GM12878 (cell line): ENCODE measurements at places on chromosomes 7 and 10. TPM values are rescaled to one million over a fixed set of nuclear protein-coding genes. Genes with fewer than 3 reads are reported as not detected.

OPN4 gene
- not detected in 2 replicates for total RNA-seq

DNA sequence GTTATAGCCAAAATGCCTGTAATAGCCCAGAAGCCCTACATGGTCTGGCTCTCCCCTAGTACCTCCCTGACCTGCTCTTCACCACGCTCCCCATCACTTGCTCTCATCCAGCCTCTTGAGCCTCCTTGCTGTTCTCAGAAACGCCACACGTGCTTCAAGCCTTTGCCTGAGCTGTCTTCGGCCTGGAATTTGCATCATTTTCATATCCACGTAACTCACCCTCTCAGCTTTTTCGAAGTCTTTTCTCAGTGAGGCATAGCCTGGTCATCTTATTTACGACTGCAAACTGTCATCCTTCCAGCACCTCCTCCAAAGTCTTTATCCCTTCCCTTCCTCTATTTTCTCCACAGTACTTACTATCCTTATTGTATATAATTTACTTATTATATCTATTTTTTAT, 151.0 kb upstream of the AHR start:
- no peak for DNase-seq
- H3K27me3 ChIP-seq: no peaks in the 10 kb centered on the region
- H3K4me1 ChIP-seq: peaks cover 12% of the 10 kb centered on the region
- no peaks in the 10 kb centered on the region for H3K36me3 ChIP-seq

DNA sequence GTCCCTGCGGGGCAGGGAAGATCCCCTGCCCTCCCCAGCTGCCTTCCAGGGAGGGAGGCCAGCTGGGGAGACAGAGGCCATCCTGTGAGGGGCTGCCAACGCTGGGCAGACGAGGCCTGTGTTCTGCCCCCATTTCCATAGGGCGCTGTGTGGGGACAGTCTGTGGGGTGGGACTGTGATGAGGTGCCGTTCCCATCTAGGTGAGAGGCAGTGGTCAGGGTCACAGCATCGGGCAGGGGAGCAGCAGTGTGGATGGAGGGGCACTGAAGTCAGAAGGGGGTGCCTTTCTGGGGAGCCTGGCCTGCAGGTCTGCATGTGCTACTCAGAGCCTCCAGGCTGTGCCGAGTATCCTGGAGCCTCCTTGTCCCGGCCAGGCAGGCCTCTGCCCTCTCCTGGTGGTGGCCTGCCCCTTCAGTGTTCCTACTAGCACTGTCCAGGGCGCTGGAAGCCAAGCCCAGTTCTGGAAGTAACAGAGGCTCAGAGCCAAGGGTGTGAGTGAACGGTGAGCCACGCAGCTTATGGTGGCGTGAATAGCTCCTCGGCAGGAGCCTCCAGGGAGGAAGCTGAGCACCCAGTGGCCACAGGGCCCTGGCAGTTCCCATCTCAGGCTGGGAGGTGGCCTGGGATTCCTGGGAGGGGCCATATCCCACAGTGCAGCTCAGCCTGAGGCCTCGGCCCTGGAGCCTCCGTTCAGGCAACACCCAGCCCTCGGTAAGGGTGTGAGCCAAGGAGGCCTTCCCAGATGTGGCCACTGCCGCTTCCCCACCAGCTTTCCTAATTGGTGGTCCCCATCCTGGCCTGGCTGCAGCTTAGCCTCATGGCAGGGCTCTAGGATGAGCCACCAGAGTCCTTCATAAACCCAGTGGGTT, 23.3 kb upstream of the CSGALNACT2 start:
- no peak overlapping the region for H3K27ac ChIP-seq
- H3K36me3 ChIP-seq: no peaks in the 10 kb centered on the region
- DNase-seq: no peak
- H3K4me3 ChIP-seq: no peak overlapping the region

DNA sequence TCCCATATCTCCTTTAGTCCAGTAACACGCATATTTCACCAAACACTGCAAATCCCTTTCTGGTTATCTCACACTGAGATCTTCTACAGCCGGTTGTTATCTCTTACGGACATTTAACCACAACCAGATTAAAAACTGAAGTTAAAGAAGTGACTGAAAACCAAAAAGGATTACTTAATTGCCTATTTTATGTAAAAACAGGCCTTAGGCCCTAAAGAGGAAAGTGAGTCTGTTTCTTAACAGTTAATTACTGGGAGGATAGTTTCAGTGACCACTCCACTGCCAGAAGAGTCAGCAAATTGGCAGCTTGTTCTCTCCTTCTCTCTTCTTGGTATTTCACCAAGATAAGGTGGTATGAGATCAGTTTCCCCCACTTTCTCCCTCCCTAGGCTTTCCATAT, 161.9 kb upstream of the MEOX2 start:
- H3K36me3 ChIP-seq: no peaks in the 10 kb centered on the region
- no peak overlapping the region for H3K4me3 ChIP-seq
- H3K27ac ChIP-seq: no peak overlapping the region
- no peak for DNase-seq
- no peaks in the 10 kb centered on the region for H3K4me1 ChIP-seq

EPDR1 gene
- 4.5 and 5.5 TPM in 2 replicates for total RNA-seq

DNA sequence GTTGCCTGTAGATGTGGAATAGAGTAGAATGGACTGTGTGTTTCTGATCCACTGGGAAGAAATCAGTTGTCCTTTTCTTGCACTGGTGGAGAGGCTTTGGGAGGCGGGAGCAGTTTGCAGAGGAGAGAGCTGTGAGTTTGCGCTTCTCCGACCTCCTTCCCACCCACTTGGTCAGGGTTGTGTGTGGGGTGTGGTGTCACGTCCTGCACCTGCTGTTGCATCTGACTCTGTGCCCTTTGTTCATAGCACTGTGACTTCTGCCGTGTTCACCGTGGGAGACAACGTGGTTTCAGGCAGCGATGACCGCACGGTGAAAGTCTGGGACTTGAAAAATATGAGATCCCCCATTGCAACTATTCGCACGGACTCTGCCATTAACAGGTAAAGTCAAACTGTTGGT, 67.8 kb downstream of the WDR37 start:
- H3K27me3 ChIP-seq: no peaks in the 10 kb centered on the region
- H3K36me3 ChIP-seq: peaks cover 41% of the 10 kb centered on the region
- H3K27ac ChIP-seq: no peak overlapping the region
- H3K4me1 ChIP-seq: no peaks in the 10 kb centered on the region

- DNase-seq: no peak
- no peaks in the 10 kb centered on the region for H3K27me3 ChIP-seq
- H3K4me1 ChIP-seq: no peaks in the 10 kb centered on the region
- no peak overlapping the region for H3K4me3 ChIP-seq
Observed at GRCh38 chr7:54242776-54243175, 299.4 kb upstream of the VSTM2A start.

AKR1C4 gene
- total RNA-seq: not detected in 2 replicates

DNA sequence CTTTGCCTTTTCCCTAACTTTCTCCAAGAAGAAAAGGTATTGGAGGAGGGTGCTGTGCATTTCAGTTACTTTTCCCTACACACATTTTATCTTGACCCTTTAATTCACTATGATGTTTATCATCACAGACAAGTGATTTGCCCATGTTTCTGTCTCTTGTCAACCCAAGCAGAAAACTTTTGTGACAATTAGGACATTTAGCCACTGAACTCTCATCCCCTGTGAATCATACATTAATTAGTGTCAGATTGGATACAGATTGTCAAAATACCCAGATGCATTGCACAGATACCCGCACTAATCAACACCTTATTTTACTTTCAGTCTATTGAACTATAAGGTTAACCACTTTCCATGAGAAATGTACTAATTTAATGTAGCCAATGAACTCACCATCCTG, 912.9 kb downstream of the SORCS1 start:
- no peak for DNase-seq
- H3K4me3 ChIP-seq: no peak overlapping the region
- no peak overlapping the region for H3K27ac ChIP-seq
- no peaks in the 10 kb centered on the region for H3K4me1 ChIP-seq
- H3K27me3 ChIP-seq: no peaks in the 10 kb centered on the region
- no peaks in the 10 kb centered on the region for H3K36me3 ChIP-seq

DNA sequence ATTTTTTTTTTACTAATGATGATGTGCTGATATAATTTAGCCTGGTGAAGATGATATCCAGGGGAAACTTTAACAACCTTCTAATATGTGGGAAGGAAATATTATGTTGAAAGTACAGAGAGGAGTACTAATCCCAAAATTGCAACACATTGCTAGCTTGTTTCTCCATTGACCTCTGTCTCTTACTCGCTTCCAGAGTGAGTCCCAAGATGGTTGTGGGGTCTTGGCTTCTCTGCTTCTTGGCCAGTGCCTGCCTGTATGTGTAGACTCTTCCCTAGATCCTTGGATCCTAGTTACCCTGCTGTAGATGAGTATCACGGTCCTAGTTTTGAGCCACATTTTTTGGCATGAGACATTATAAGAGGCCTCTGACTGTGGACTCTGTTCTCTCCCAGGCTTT, 17.5 kb downstream of the BMPER start:
- no peaks in the 10 kb centered on the region for H3K36me3 ChIP-seq
- no peaks in the 10 kb centered on the region; the same call in 1 of the 2 replicates for H3K27me3 ChIP-seq

DNA sequence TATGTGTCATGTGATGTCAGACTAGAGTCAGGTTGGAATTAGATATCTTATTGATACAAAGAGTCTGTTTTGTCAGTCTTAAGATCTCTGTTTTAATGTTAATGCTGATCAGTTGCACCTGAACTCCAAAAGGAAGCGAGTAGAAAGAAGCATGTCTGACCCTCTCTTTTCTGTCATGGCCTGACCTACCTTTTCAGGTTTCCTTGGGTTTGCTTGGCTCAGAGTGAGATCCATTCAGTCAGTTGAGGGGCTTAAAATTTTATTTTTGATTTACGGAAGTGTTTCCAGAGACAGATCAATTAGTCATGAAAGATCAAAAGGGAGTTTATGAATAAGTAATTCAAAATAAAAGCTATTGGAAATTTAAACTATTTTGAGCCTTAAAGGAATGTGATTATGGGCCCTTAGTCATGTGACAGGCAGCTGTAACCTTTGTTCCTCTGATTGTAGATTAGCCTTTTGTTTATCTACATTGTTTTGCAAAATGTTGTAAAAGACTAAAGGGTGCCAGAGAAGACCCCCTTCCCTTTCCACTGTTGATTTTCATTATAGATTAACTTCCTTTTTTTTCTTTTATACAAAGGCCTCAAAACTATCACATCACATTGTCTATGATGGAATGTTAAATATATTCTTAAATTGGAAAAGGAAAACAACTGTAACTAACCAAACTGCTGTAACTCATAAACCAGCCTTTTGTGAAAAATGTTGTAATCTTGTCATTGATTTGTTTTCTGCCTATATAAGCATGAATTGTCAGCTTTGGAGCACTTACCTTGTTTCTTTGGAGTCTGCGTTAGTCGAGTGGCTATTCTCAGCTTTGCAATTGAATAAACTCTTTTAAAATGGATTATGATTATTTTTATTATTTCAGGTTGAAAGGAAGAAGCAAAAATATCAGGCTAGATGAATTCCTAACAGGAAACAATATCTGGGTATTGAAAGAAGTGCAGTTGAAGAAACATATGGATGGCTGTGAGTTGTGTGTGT, 195.5 kb upstream of the MBL2 start:
- no peaks in the 10 kb centered on the region for H3K36me3 ChIP-seq
- H3K4me1 ChIP-seq: peaks cover 31% of the 10 kb centered on the region
- no peak overlapping the region for H3K27ac ChIP-seq
- H3K27me3 ChIP-seq: no peaks in the 10 kb centered on the region
- H3K4me3 ChIP-seq: no peak overlapping the region
- no peak for DNase-seq

PSD gene
- 0.16 and 0.56 TPM in 2 replicates for total RNA-seq
